ENCODE measurements at places on chromosomes 3 and 15.

DNA sequence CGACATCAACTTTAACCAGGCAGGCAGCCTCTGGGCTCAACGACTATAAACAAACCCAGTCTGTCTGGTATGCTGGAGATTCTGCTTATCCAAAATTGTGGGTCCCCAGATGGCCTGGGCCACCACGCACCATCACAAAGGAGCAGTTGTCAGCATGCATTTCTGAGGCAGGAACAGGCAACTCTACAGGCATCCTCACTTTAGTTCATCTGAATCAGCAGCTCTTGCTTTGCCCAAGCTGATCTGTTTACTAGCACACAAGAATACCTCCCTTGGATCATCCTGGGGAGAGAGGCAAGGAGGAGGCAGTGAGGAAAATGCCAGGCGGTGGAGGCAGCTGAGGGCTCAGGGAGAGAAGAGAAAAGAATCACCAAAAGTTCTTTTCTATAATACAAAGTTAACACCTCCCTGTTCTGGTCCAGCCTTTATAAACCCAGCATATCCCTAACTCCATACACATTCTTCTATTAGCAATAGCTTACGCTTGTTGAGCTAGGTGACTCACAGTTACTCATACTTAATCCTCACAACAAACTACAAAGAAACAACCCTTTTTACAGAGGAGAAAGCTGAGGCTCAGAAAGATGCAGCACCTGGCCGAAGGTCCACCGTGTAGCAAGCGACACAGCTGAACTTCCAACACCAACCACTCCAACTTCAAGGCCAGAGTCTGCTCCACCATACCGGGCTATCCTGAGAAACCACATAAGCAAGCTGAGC, 33.6 kb downstream of the ZDHHC3 start:
- no peak for DNase-seq

GRCh38 chr15:34347951-34348638, 5.0 kb downstream of the NUTM1 start:
- DNase-seq: no peak

GRCh38 chr3:100888881-100889280, 104.3 kb downstream of the ABI3BP start:
- no peak for DNase-seq

- no peak for DNase-seq
Measured at GRCh38 chr3:169869484-169870220, at the start of gene LRRC31. Gene LRRC31, minus strand, starts transcription at chr3:169869935. Its CDS starts 128 bp downstream, at chr3:169869807.

DNA sequence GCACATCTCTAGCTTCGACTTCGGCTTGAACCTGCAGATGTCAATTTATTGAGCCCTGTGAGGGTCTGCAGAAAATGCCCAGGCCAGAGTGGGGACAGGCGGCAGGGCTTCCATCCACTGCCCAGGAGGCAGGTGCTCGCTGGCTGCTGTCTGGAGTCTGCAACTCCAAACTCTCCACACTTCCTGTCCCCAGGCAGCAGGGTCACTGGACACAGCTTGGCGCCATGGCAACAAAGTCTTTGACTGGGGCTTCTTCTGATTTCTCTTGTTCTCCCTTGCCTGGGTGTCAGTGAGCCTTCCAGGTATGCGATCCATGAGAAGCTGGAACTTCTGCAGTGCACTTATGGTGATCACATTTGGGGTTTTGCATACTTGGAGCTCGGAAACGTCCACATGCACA, 33.5 kb downstream of the SV2B start:
- no peak for DNase-seq
